ENCODE measurements at places on chromosomes 3 and 15. TPM values are rescaled to one million over a fixed set of nuclear protein-coding genes. Genes with fewer than 3 reads are reported as not detected.

GRCh38 chr15:98289747-98290146 is 329.2 kb downstream of the ARRDC4 start:
- H3K27ac ChIP-seq = no peak overlapping the region
- no peak overlapping the region for H3K4me3 ChIP-seq
- no peak for DNase-seq

DNA sequence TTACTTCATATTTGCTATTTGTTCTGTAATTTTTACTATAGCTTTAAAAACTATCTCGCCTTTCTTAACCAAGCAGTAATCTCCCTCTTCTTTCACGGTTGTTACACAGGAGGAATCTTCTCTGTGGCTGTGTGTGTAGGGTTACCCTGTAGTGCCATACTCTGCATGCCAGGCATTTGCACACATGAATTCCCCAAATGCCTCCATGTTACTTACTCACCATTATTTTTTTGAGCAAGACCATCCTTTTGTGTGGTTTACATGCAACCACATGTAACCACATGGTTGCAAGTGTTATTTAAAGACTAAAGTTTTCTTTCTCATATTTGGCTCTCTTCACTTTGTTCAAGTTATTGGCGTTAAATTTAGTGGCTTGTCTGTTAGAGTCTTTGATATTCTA is 45.5 kb downstream of the HPS3 start:
- DNase-seq = no peak
- H3K4me1 ChIP-seq = peaks cover 3% of the 10 kb centered on the region
- H3K4me3 ChIP-seq = no peak overlapping the region
- no peaks in the 10 kb centered on the region for H3K27me3 ChIP-seq
- no peaks in the 10 kb centered on the region for H3K36me3 ChIP-seq
- H3K27ac ChIP-seq = no peak overlapping the region

DNA sequence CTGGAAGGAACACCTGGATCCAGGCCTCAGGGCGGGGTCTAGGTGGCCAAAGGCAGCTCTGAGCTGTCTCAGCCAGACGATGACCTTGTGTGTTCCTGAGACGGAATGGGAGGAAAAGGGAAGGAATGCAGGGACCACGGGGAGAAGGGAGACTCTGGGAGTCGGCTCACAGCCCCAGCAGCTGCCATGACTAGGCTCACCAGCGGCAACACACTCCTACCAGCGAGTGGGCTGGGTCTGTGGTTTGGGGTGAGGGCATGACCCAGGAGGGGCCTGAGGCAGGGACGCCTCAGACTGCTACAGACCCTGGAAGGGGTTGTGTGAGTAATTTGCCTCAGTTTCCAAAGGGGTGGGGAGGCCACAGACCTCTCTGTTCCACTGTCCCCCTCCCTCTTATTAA is 19.8 kb downstream of the IQSEC1 start:
- no peak overlapping the region for H3K4me3 ChIP-seq
- no peaks in the 10 kb centered on the region for H3K4me1 ChIP-seq
- no peaks in the 10 kb centered on the region for H3K27me3 ChIP-seq
- H3K27ac ChIP-seq = no peak overlapping the region
- no peaks in the 10 kb centered on the region for H3K36me3 ChIP-seq

Gene SRGAP3
- 17.9 TPM for total RNA-seq

GRCh38 chr3:81651139-81651538 is 110.3 kb downstream of the GBE1 start:
- H3K4me1 ChIP-seq = no peaks in the 10 kb centered on the region
- H3K27ac ChIP-seq = no peak overlapping the region
- H3K4me3 ChIP-seq = no peak overlapping the region
- H3K27me3 ChIP-seq = no peaks in the 10 kb centered on the region
- DNase-seq = no peak

Gene SYNPR
- not detected for total RNA-seq

- no peaks in the 10 kb centered on the region for H3K36me3 ChIP-seq
- H3K27me3 ChIP-seq = no peaks in the 10 kb centered on the region
- peaks cover 4% of the 10 kb centered on the region for H3K4me1 ChIP-seq
- no peak for DNase-seq
- no peak overlapping the region for H3K27ac ChIP-seq
- H3K4me3 ChIP-seq = no peak overlapping the region
Observed at GRCh38 chr15:75902129-75902557, 1.5 kb upstream of the FBXO22 start.

Gene GOLGA6B
- total RNA-seq = not detected

DNA sequence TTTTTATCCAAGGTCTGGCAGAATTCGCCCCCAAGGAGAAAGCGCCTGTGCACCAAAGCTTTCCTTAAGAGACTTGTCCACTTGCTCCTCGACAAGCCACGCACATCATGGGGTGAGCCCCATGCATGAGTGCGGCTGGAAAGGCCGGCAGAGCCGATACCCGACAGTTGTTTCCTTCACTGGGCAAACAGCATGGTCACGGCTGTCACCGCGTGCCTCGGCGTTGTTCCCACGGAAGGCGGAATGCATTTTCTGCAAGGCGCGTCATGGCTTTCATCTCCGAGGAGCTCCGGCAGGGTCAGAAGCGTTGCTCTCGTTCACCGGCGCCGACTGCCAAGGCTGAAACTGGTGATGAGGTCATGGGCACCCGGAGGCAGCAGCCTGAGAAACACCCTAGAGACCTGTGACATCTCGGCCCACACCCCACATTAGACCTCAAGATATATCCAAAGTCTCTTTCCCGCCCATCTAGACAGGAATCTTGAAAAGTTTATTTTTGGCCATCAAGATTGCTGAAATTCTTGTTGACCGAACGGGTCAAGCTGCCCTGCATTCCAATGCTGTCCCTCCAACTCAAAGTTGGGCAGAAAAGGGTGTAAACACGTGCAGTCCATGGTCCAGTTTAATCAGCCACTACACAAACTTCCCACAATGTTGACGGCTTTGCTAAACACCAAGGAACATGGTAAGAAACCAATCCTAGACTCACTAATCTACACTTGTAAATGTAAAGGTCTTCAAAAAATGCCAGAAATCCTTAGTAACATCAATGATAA is 604 bp upstream of the TJP1 start:
- no peak for DNase-seq
- H3K27me3 ChIP-seq = no peaks in the 10 kb centered on the region
- H3K36me3 ChIP-seq = no peaks in the 10 kb centered on the region
- peak overlapping the region; percentile 92 for H3K27ac ChIP-seq
- H3K4me1 ChIP-seq = peaks cover 5% of the 10 kb centered on the region
- peak overlapping the region; percentile 95 for H3K4me3 ChIP-seq

DNA sequence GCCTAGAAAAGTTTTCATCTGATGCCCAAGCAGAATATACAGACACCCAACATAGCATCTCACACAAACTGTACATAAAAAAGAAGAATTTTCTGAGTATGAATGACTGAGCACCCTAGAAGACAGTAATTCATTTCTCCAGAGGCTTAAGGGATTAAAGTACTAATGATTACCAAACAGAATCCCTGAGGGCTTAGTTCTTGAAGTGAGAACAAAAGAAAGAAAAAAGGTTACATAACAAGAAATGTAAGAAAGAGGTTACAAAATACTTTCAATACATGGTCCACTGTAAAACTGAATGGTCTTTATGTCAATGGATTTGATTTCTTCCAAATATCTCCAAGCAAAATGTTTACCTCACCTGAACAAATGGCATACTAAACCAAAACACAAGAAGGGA is 9.1 kb upstream of the NEK10 start:
- no peak for DNase-seq
- H3K27me3 ChIP-seq = no peaks in the 10 kb centered on the region
- H3K36me3 ChIP-seq = no peaks in the 10 kb centered on the region
- H3K4me3 ChIP-seq = no peak overlapping the region
- no peaks in the 10 kb centered on the region for H3K4me1 ChIP-seq
- no peak overlapping the region for H3K27ac ChIP-seq

Gene EIF2B5
- 31.9 TPM for total RNA-seq

- H3K27ac ChIP-seq = no peak overlapping the region
- no peak for DNase-seq
- H3K27me3 ChIP-seq = no peaks in the 10 kb centered on the region
- no peaks in the 10 kb centered on the region for H3K4me1 ChIP-seq
- no peaks in the 10 kb centered on the region for H3K36me3 ChIP-seq
- H3K4me3 ChIP-seq = no peak overlapping the region
Observed at GRCh38 chr3:131596884-131597283, 94.1 kb upstream of the MRPL3 start.

GRCh38 chr15:93049914-93050578 is 39.0 kb downstream of the RGMA start:
- H3K36me3 ChIP-seq = no peaks in the 10 kb centered on the region
- DNase-seq = no peak
- H3K4me3 ChIP-seq = no peak overlapping the region
- no peaks in the 10 kb centered on the region for H3K27me3 ChIP-seq

Gene SEC11A
- 129 TPM for total RNA-seq

Gene PIGBOS1
- total RNA-seq = 11.8 TPM

GRCh38 chr3:190883973-190884832 is 21.7 kb upstream of the GMNC start:
- no peaks in the 10 kb centered on the region for H3K4me1 ChIP-seq
- H3K27ac ChIP-seq = no peak overlapping the region
- no peaks in the 10 kb centered on the region for H3K36me3 ChIP-seq

DNA sequence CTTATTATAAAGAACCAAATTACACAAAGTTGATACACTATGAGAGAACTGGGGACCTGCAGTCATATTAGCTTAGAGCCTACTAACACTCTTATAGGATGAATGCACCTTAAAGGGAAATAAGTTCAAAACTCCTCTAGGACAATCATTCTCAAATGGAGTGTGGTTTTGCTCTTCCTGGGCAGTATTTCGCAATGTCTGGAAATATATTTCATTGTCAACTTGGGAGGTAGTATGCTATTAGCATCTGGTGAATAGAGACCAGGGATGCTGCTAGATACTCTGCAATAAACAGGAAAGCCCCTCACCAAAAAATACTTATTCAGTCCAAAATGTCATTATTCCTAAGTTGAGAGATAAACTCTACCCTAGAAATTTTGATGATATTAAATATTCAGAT is 451.4 kb upstream of the ARPP21 start:
- H3K4me3 ChIP-seq = no peak overlapping the region
- no peaks in the 10 kb centered on the region for H3K27me3 ChIP-seq
- DNase-seq = no peak
- no peak overlapping the region for H3K27ac ChIP-seq
- no peaks in the 10 kb centered on the region for H3K36me3 ChIP-seq

- no peak overlapping the region for H3K4me3 ChIP-seq
- H3K36me3 ChIP-seq = no peaks in the 10 kb centered on the region
- DNase-seq = no peak
- peaks cover 2% of the 10 kb centered on the region for H3K4me1 ChIP-seq
- H3K27me3 ChIP-seq = no peaks in the 10 kb centered on the region
Observed at GRCh38 chr15:65177901-65178300, 7.2 kb downstream of the CLPX start.

DNA sequence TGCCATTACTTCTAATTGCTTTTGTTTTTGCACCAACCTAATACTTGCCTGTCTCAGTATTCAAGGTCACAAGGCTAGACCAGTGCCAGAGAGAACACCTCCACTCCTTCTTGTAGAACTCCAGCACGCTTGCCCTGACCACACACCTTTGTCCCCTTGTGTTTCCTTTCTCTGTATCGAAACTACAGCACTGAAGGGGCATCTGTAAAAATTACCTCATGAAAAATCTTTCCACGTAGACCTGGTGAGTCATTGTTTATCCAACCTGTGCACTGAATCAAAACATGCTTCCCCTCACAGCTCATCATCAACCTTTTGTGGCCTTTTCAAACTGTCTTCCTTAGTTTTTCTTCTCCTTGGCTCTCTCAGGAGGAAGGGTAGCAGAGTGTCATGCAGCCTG is 259.5 kb downstream of the THRB start:
- H3K27me3 ChIP-seq = no peaks in the 10 kb centered on the region
- DNase-seq = no peak
- H3K4me3 ChIP-seq = no peak overlapping the region
- no peak overlapping the region for H3K27ac ChIP-seq
- no peaks in the 10 kb centered on the region for H3K36me3 ChIP-seq

GRCh38 chr3:37250435-37250834 is 76.1 kb upstream of the LRRFIP2 start:
- no peaks in the 10 kb centered on the region for H3K27me3 ChIP-seq
- H3K4me3 ChIP-seq = no peak overlapping the region
- peaks cover 10% of the 10 kb centered on the region for H3K4me1 ChIP-seq
- DNase-seq = no peak

GRCh38 chr15:87711026-87711425 is 545.5 kb downstream of the NTRK3 start:
- no peaks in the 10 kb centered on the region for H3K27me3 ChIP-seq
- H3K4me1 ChIP-seq = no peaks in the 10 kb centered on the region
- no peak overlapping the region for H3K27ac ChIP-seq
- peak overlapping the region; percentile 2 for H3K4me3 ChIP-seq
- DNase-seq = no peak

GRCh38 chr3:2921903-2922302 is 188.3 kb downstream of the IL5RA start:
- no peaks in the 10 kb centered on the region for H3K36me3 ChIP-seq
- H3K4me3 ChIP-seq = no peak overlapping the region

Gene PIK3R4
- total RNA-seq = 27.7 TPM

DNA sequence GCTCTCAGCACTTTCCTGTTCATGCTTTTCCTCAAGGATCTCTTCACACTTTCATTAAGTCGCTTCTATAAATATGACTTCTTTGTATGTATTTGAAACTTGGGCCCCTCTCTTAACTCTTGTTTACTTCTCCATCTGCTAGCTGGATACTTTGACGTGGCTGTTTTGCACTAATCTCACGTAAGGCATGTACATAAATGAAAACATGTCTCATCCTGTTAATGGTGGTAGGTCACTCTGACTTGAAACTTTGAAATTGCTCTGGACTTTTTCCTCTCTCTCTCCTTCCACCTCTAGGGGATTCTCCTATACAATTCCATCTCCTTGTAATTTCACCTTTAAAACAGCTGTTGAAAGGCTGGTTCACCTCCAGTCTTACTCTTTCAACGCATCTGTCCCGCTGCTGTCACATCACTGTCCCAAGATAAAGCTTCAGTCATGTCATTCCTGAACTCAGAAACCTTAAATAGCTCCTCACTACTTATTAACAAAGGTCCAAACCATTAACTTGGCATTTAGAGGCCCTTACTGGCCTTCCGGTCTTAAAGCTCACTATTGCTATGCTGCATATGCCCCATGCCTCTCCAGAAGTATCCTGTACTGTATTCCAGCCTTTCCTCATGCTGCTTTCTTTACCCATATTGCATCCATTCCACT is 1.2 kb downstream of the BLOC1S6 start:
- peak overlapping the region; percentile 64 for H3K4me3 ChIP-seq
- DNase-seq = no peak
- H3K4me1 ChIP-seq = peaks cover 7% of the 10 kb centered on the region
- H3K27me3 ChIP-seq = no peaks in the 10 kb centered on the region
- H3K27ac ChIP-seq = no peak overlapping the region

GRCh38 chr15:62969442-62970089 is 73.0 kb upstream of the TPM1 start:
- H3K36me3 ChIP-seq = no peaks in the 10 kb centered on the region
- H3K4me3 ChIP-seq = no peak overlapping the region
- H3K4me1 ChIP-seq = no peaks in the 10 kb centered on the region
- H3K27ac ChIP-seq = no peak overlapping the region
- no peak for DNase-seq

DNA sequence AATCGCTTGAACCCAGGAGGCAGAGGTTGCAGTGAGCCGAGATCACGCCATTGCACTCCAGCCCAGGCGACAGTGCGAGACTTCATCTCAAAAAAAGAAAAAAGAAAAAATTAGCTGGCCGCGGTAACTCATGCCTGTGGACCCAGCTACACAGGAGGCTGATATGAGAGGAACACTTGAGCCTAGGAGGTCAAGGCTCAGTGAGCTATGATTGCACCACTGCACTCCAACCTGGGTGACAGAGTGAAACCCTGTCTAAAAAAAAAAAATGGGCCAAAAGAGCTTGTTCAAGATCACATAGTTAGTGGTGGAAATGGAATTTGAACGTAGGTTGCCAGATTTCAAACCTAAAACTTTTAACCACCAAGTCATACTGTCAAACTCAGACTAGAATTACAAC is 46.2 kb upstream of the PPP4R2 start:
- no peak overlapping the region for H3K27ac ChIP-seq
- no peaks in the 10 kb centered on the region for H3K27me3 ChIP-seq
- H3K4me3 ChIP-seq = no peak overlapping the region
- H3K36me3 ChIP-seq = no peaks in the 10 kb centered on the region

Gene INTS14
- total RNA-seq = 39.2 TPM
